Left lung (tissue), 14 donors: ENCODE measurements at places on chromosomes 1 and 21. TPM values are rescaled to one million over a fixed set of nuclear protein-coding genes. Genes with fewer than 3 reads are reported as not detected.
A peak's percentile ranks its signal among the peaks of the same experiment; 100 is the strongest.

GRCh38 chr1:157081707-157082106 lies 17.9 kb downstream of the ETV3L start:
- no peak for DNase-seq

DNA sequence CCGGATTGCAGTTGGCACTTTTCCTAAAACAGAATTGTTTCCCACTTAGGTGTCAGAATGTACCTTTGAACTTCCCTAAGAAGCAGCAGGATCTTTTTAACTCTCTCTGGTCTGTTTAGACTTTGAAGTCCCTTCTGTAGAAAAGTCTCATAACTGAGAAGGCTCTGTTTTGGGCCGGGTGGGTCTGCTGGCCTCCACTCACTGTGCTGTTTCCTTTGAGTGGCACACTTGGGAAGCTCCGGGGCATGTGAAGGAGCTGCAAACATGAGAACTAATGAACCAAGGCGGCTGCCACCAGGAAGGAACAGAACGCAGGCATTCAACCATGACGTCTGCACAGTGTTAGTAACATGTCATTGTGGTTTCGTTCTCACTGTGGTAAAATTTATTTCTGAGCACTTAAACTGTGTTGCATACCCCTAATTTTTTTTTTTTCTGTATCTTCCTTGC lies 19.5 kb upstream of the NCMAP start:
- no peak for DNase-seq

- DNase-seq, result no peak
Measured at GRCh38 chr1:14103878-14104430, 404.0 kb downstream of the PRDM2 start.

- no peak for DNase-seq
Measured at GRCh38 chr1:56473582-56474270, 105.6 kb downstream of the PLPP3 start.

- no peak for DNase-seq
Measured at GRCh38 chr1:168101336-168101735, 35.4 kb downstream of the GPR161 start.

DNA sequence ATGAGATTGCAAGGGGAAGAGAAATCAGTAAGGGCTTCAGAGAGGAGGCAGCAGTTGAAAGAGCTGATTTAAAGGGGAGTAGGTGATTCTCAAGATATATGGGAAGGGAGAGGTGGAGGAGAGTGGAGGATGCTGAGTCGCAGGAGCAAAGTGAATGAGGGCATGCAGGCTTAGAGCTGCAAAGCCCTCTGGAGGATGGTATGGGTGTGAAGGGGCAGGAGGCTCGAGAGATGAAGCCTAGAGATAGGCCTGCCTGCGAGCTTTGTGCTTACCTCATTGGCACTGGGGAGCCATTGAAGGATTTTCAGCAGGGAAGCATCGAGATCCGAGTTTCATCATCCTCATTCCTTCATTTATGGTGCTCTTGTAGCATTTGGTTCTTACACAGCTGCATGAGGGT lies 15.8 kb upstream of the SH2D2A start:
- no peak for DNase-seq

GRCh38 chr1:3274972-3275371 lies 179.5 kb upstream of the ARHGEF16 start:
- no peak for DNase-seq

GRCh38 chr1:184160236-184160635 lies 108.7 kb downstream of the TSEN15 start:
- DNase-seq, result no peak

DNA sequence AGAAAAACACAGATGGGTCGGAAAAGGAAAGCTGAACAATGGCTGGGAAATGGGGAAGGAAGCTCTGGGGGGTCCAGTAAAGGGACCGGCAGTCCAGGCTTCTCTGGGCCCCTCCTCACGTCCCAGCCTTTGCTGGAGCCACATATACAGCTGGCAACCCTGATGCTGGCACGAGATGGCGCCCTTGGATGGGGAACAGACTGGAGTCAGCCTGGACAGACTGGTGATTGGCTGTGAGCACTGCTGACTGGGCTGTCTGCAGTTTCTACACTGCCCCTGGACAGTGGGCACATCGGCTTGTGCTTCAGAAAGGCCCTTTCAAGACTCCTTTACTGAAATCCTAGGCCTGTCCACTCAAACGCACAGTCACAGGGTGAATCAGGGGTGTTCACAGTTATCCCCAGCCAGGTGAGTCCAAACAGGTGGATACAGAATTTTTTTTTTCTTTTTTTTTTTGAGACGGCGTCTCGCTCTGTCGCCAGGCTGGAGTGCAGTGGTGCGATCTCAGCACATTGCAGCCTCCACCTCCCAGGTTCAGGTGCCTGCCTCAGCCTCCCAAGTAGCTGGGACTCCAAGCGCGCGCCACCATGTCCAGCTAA lies 31.1 kb upstream of the ZBTB40 start:
- DNase-seq, result peak; percentile 77

DNA sequence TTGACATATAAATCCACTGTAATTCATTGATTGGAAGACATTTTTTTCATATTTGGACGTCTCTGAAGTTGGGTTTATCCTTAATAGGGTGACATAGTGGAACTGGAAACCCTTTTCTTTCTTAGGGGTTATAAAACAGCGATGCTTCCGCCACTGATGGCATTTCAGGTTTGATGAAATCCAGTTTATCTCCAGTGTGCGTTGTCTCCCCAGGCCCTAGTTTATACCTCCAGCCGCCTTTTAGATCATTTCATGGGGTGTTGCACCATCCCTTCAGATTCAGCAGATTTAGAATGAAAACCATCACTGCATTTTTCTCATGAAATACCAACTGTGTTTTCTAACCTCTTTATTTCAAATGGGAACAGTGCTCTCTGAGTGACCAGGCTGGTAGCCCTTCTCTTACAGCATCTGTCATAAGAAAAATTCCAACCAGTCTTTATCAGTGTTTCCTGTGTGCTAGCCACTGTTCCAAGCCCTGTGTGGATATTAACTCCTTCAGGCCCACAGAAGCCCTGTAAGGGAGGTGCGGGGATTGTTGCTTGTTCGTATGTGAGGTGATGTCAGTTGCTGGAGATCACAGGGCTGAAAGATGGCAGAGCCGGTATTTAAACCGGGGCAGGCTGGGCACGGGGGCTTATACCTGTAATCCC lies 19.0 kb downstream of the H6PD start:
- no peak for DNase-seq

DNA sequence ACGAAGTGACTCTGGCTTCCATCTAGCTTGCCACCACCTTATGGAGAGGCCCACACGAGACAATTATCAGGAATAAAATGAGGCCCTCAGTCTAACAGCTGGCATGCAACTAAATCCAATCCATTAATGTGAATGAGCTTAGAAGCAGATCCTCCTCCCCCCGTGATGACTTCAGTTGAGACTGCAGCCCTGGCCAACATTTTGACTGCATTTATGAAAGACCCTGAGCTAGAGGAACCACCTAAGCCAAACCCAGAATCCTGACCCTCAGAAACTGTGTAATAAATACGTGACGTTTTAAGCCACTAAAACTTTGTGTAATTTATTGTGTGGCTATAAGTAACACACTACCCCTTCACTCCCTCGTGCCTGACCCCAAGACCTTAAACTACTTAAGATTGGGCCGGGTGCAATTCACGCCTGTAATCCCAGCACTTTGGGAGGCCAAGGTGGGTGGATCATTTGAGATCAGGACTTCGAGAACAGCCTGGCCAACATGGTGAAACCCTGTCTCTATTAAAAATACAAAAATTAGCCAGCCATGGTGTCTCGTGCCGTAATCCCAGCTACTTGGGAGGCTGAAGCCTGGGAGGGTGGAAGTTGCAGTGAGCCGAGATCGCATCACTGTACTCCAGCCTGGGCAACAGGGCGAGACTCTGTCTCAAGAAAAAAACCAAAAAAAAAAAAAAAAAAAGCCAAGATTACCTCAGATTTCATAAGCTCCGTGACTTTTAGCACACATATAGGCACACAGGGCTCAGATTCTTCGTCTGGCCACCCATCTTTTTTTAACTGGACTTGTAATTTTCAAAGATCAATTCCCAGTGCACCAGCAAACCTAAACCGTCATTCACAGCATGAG lies 72.5 kb downstream of the ENAH start:
- DNase-seq, result no peak

- no peak for DNase-seq
Measured at GRCh38 chr1:79197421-79197820, 190.9 kb upstream of the ADGRL4 start.

DNA sequence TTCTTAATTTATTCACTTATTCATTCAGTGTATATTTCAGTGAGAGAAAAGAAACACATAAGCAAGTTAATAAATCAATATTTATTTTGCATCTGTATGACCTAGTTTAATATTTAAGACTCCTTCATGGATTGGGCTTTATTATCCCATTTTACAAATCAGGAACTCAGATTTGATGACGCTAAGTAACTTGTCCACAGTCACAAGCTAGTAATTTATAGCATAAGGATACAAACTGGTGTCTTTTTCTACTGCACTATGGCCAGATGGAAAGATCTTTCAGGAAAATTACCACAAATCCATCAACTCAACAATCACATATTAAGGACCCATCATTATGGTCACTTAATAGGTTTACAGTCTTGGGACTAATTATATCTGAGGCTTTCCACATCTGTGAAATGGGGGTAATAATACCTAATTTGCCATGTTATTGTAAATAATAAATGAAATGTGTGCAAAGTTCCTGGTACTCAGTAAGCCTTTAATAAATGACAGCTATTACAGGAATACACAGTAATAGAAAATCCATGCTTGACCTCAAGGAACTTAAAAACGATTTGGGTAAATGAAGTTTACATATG lies 13.3 kb downstream of the CDKN2C start:
- no peak for DNase-seq

DNA sequence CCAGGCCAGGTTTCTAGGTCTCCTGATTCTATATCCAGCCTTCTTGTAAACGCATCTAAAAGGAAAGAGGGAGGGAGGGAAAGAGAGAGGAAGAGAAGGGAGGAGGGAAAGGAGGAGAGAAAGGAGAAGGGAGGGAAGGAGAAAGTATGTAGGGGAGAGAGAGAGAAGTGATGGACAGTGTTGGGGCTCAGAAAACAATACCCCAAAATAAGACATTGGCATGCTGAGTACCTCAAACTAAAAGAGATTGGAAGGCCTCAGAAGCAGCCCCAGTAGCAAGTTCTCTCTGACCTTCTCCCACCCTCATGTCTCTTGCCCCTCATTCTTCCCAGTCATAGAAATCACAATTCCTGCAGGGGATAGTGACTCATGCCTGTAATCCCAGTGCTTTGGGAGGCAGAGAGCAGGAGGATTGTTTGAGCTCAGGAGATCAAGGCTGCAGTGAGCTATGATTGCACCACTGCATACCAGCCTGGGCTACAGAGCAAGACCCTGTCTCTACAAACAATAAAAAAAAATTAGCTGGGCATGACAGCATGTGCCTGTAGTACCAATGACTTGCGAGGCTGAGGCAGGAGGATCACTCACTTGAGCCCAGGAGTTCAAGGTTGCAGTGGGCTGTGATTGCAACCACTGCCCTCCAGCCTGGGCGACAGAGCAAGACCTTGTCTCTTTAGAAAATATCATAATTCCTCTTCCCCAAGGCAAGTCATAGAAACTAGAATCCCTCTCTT lies 51.2 kb downstream of the DNTTIP2 start:
- DNase-seq, result no peak

DNA sequence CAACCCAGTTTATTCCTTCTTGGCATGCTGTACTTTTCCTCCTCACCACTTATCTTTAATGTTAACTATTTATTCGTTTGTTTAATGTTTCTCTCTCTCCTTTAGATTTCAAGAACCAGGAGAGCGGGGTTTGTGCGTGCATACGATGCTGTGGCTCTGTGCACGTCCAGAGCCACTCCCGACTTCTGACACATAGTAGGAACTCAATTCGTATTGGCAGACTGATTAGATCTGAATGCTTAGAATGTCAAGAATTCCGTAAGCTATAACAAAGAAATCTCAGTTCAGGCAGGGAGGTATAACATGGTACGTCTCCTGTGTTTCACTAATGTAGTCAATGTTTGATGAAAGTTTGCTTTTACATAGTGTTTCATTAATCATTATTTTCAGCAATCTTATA lies 7.3 kb upstream of the GRIK1 start:
- DNase-seq, result no peak

- DNase-seq, result no peak
Measured at GRCh38 chr1:41503538-41504113, 19.1 kb upstream of the EDN2 start.

DNA sequence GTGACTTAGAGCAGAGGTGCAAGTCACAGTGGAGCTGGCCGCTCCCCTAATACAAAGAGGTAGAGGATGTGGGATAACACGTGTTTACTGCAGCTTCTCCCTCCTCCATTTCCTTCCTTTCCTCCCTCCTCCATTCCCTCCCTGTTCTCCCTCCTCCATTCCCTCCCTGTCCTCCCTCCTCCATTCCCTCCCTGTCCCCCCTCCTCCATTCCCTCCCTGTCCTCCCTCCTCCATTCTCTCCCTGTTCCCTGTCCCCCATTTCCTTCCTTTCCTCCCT lies 124.0 kb downstream of the CRYAA start:
- DNase-seq, result no peak

- no peak for DNase-seq
Measured at GRCh38 chr1:35600593-35600992, 27.5 kb downstream of the TFAP2E start.

DNA sequence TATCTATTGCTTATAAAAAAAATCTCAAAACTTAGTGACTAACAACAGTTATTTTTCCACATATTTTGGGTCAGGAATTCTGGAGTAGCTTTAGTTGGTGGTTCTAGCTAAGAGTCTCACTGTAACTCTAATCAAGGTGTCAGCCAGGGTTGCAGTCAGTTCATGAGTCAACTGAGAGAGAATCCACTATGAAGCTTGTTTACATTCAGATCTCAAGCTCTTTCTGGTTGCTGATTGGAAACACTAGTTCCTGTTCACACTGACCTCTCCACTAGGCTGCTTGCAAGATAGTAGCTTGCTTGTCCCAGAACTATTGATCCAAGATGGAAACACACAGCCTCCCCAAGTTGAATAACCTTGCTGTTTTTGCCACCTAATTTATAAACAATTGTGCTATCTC lies 1192.1 kb upstream of the B3GALT2 start:
- DNase-seq, result no peak

DNA sequence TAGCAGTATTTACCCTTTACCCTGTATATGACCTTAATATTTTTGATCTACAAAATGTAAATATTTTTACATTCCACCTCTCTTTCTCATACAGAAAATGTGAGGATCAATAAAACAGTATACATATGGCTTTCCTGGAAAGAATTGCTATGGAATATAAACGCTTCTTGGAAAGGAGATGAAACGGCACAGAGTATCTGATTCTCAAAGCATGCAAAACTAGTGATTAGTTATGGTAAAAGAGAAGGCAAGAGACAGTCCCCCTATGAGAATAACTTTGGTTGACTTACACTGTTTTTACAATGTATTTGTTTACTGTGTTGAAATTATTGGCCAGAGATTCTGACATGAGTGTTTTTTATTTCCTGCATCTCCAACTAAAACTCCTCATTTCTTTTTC lies 204.6 kb upstream of the C21orf91 start:
- no peak for DNase-seq

GRCh38 chr1:195328102-195328501 lies 1280.1 kb downstream of the KCNT2 start:
- DNase-seq, result no peak

GRCh38 chr1:179973198-179974110 lies 18.8 kb downstream of the CEP350 start:
- no peak for DNase-seq

DTL gene
- total RNA-seq, result 8.7 TPM

NGF gene
- 1.0 TPM for total RNA-seq

JAM2 gene
- total RNA-seq, result 14.1 TPM

BRINP3 gene
- 1.6 TPM for total RNA-seq

AIM2 gene
- 3.6 TPM for total RNA-seq

NIT1 gene
- total RNA-seq, result 40.2 TPM

RCAN3 gene
- total RNA-seq, result 15.1 TPM

ZNF695 gene
- total RNA-seq, result 1.0 TPM

GPR25 gene
- 0.52 TPM for total RNA-seq

RIPPLY3 gene
- total RNA-seq, result 0.35 TPM
